ENCODE measurements at places on chromosomes 7 and 10.

DNA sequence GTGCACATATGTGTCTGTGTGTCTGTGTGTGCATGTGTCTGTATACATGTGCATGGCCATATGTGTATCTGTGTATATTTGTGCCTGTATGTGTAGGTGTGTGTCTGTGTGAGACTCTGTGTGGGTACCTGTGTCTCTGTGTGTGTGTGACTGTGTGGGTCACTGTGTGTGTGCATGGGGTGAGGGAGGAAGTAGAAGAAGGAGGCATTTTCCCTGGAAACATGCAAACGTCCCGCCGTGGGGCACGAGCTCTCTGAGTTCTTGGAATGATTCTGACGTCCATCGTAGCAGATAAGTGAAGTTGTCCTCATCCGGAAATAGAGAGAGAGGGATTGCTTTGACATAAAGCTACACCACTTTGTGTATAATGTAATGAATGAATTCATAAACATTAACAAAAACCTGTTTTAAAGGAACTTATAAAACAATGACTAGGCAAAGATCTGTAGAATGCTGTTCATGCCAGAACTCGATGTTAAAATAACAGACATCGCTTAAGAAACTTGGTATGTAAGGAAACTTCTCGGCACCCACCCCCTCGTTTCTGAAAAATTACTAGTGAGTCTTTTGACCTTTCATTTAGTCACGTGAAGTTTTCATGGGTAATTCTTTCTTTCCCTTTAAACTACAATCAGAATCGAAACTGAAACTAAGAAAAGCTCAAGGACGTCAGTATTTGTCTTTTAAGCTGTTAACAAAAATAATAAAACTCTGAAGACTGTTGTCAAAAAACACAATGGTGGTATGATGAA lies 43.6 kb upstream of the KLF6 start:
- peak; percentile 52 for DNase-seq

GRCh38 chr10:110804376-110804775 lies 67.4 kb upstream of the PDCD4 start:
- no peak for DNase-seq

DNA sequence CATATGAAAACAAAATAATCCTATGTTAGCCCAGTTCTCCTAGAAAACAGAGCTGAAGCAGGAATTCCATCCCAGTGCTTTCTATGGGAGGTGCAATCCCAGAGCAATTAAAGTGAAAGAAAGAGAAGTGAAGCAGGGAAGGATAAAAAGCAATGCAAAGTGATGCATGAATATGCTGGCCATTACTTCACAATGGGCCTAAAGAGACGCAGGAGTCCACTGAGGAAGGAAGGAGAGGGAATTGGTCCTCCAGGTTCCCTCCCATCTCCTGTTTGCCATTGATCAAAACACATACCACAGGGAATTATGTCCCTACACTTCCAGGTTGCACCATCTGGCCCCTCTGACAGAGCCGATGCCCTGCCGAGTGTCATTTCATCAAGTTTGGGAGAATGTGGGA lies 392.2 kb upstream of the NFE2L3 start:
- DNase-seq: no peak

DNA sequence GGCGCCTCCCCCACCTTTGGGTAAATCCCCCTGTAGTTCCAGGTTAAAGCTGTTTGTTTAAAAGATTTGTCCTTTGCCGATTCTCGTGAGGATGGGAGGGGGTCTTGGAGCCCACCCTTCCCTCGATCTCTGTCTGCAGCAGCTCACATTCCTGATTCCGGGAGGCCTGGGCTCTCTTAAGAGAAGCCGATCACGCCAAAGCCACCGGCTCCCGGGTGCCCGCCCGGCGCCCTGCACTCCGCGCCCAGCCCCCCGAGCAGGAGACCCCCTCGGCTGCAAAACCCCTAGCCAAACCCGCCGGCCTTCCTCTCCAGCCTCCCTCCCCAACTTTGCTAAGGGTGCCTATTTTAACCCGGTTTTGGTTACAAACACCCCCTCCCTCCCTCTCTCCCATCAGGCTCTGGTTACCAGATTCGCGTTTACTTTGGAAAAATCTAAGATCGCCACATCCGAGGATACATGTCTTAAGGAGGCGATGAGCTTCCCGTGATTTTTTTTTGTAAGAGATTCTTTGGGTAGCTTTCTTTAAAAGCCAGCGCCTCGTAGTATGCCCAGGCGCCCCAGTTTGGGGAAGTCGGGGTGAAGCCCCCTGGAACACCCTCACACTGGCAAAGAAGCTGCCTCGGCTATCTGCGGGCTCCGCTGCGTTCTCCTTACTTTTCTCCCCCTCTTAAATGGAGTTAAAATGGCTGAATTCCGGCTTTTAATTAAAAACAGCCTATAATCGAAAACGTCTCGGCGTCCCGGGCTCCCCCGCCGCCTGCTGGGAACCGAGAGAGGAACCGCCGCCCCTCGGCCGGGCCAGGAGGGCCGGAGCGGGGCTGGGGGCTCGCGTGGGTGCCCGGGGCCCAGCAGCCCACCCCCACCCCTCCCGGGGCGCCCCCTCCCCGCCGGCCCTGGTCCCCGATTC lies 983 bp downstream of the TNRC18 start:
- DNase-seq: no peak

- DNase-seq: no peak
Observed at GRCh38 chr7:104538152-104538551, 209.7 kb downstream of the LHFPL3 start.

GRCh38 chr10:28445516-28445915 lies 87.4 kb upstream of the WAC start:
- DNase-seq: no peak

- no peak for DNase-seq
Observed at GRCh38 chr7:22400936-22401553, 44.1 kb upstream of the RAPGEF5 start.

- DNase-seq: no peak
Observed at GRCh38 chr7:143296686-143297085, 8.5 kb downstream of the CASP2 start.

GRCh38 chr7:120919466-120919865 lies 31.1 kb upstream of the ING3 start:
- DNase-seq: no peak

- DNase-seq: no peak
Observed at GRCh38 chr10:122297583-122297982, 26.5 kb downstream of the BTBD16 start.

DNA sequence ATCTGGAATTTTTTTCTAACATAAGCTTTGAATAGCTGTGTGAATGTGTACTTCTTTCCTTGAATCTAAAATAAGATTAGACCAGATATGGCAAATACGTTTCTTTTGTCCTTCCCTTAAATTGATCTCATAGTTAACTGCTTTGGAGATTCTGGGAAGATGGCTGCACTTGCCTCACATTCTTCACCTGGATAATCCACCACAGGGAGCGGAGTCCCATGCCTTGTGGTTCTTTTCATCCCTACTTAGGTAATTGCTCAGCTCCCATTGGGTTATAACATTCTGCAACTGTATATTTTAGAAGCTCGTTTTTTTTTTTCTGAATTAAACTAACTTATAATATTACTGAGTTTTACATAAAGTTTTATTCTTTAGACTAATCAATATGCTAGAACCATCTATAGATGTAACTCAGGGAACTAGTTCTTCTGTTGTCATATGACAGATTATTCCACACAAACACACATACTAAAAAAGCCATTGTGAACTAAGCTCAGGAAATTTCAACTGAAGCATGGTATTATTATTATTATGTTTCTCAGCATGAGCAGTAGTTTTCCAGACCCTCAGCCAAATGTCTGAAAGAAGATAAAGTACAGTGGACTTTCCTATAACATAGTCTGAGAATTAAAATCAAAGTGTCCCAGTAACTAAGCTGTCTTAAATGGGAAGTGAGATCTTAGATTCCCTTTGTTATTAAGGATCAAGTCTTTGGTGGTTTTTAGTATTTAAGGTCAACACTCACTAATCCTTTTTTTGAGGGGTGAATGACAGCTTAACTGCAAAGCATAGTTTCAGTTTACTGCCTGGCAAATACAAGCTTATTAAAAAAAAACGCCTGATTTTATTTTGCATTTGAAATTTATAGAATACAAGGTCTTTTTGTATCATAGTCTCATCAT lies 182.3 kb downstream of the PPP1R9A start:
- DNase-seq: no peak

GRCh38 chr10:49397036-49397999 lies 1.4 kb upstream of the DRGX start:
- no peak for DNase-seq

- DNase-seq: no peak
Observed at GRCh38 chr10:34826857-34827766, 12.0 kb upstream of the PARD3 start.

- no peak for DNase-seq
Observed at GRCh38 chr7:15086131-15086611, 183.6 kb upstream of the DGKB start.

DNA sequence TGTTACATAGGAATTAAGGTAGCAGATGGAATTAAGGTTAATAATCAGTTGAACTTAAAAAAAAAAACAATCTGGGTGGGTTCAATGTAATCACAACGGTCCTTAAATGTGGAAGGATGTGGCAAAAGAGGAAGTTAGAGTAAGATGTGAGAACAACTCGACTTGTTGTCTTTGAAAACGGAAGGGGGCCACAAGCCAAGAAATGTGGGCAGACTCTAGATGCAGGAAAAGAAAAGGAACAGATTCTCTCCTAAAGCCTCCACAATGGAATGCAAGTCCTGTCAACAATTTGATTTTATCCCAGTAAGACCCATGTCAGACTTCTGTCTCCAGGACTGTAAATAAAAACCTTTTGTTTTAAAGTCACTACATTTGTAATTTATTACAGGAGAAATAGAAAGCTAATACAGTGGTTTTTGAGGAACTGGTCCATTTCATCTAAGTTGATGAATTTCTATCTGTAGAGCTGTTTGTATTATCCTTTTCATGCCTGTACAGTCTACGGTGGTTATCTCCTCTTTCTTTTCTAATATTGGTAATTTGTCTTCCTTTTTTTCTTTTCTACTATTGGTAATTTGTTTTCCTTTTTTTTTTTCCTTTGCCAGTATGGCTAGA lies 8.6 kb downstream of the MCMBP start:
- DNase-seq: no peak

GRCh38 chr7:101535351-101535751 lies 93.7 kb downstream of the MYL10 start:
- no peak for DNase-seq

- no peak for DNase-seq
Observed at GRCh38 chr10:19097151-19097550, 48.5 kb downstream of the MALRD1 start.

DNA sequence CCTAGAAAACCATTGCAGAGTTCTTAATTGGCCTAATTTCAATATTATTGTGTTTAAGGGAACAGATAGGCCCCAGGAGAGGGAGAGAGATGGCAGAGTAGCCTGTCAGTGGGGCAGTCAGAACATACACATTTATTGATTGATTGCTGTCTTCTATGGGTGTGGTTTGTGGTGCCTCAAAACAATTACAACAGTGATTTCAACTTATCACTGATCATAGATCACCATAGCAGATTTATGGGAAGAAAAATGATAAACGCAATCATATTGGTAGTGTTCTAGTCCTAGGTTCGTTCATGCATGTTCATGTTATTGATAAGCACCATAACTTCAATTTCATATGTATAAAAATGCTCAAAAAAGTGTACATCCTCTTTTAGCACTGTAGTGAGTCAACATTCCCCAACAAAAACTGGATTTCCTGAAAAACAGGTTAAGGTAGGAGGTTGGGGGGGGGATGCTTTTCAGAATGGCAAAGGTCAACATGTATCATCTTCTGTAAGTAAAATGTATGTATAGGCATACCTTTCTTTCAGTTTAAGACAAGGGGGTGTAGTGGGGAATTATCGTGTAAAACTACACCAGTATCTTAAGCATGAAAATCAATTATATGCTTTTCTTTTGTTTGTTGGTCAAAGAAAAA lies 1.1 kb upstream of the TNKS2 start:
- DNase-seq: no peak

GRCh38 chr7:150378115-150378852 lies 846 bp upstream of the ZNF775 start:
- no peak for DNase-seq

DNA sequence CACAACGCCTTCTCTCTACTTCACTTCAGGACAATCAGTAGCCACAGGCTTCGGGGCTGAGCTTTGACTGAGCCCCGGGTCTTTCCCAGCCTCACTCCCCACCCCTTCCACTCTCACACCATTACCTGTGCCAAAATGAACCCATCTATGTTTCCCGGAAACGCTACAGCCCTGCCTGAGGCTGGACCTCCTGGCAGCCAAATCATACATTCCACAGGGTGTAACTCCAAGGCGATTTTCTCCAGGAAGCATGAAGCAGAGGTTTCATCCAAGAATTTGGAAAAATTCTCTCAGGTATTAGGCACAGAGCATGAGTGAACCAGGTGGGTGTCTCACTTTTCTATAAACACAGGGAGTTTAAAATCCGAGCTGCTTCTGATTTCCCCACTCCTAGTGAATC lies 286.3 kb downstream of the TNS3 start:
- no peak for DNase-seq

- no peak for DNase-seq
Observed at GRCh38 chr10:102678842-102679289, 34.6 kb downstream of the TRIM8 start.

DNA sequence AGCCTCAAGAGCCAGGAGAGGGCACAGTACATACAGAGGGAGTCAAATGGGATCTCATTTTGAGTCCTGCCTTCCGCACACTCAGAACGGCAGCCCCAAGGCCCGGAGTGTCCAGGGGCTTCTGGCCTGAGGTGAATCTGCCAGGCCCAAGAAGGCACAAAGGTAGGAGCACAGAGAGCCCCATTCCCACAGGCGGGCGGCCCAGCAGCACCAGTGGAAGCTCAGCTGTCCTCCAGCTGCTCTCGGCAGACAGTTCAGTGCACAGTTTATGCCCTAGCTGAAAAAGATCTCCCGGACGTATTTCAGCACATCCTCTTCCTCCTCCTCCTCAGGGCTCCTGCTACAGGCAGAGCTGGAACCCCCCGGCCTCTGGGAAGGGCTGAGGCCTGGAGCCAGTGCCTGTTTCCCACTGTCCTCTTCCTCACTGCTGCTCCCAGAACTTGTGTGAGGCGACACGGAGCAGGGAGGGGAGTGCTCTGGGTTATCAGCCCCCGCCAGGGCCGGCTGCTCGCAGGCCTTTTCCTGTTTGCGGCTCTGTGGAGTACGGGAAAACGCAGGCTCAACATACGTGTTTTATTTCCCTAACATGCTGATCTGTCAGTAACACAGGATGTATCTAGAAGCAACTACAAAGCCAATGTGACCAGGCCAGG lies 4.0 kb downstream of the CYREN start:
- no peak for DNase-seq

DNA sequence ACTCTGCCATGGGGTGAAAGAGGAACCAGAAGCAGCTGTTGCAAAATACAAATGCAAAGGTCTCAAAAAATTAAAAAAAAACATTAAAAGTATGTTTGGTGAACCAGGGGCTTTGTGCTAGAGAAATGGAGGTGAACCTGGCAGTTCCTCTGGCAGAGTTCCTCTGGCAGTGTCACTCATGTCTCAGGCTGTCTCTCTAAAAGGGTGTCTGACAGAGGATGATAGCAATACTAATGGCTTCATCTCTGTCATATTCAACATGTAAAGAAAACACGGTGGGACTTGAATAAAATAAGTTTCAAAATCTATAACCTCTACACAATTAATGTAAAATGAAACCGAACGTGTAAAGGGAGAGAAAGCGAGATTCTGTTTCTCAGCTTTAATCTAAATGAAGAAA lies 375.7 kb upstream of the VWC2 start:
- DNase-seq: no peak

Data from amniotic stem cell (primary cell).